Diencephalon (tissue), 1 donor: ENCODE measurements at places on chromosomes 4 and X. TPM values are rescaled to one million over a fixed set of nuclear protein-coding genes. Genes with fewer than 3 reads are reported as not detected.

The ZAR1 gene
- 0.23 TPM for total RNA-seq

The MTCP1 gene
- 10.4 TPM for total RNA-seq

The TMPRSS11F gene
- total RNA-seq, result not detected

The GYPB gene
- 2.3 TPM for total RNA-seq

The SH2D1A gene
- total RNA-seq, result not detected

The GABRA4 gene
- total RNA-seq, result 19.1 TPM

The P2RY8 gene
- under 0.01 TPM for total RNA-seq

The FGF5 gene
- 0.69 TPM for total RNA-seq

The EOLA2 gene
- total RNA-seq, result 15.7 TPM

The PPEF2 gene
- not detected for total RNA-seq

The TLR10 gene
- 4.2 TPM for total RNA-seq

The MAGEA8 gene
- total RNA-seq, result not detected

The MAGEC2 gene
- total RNA-seq, result not detected

The SAT1 gene
- 64.8 TPM for total RNA-seq

The AKAP14 gene
- total RNA-seq, result 5.1 TPM

The HMGN5 gene
- total RNA-seq, result 4.2 TPM

The SPANXD gene
- not detected for total RNA-seq

The FRAS1 gene
- total RNA-seq, result 47.7 TPM

The CTAG1A gene
- total RNA-seq, result not detected

The PAGE4 gene
- total RNA-seq, result not detected

The AMOT gene
- 19.1 TPM for total RNA-seq

The FDCSP gene
- not detected for total RNA-seq

The ARHGAP36 gene
- total RNA-seq, result 8.5 TPM

The ANOS1 gene
- 92.7 TPM for total RNA-seq
